H4 (cell line): ENCODE measurements at places on chromosomes 4 and X.

GRCh38 chr4:83342476-83342875, 7.8 kb upstream of the HPSE start:
- DNase-seq = no peak

DNA sequence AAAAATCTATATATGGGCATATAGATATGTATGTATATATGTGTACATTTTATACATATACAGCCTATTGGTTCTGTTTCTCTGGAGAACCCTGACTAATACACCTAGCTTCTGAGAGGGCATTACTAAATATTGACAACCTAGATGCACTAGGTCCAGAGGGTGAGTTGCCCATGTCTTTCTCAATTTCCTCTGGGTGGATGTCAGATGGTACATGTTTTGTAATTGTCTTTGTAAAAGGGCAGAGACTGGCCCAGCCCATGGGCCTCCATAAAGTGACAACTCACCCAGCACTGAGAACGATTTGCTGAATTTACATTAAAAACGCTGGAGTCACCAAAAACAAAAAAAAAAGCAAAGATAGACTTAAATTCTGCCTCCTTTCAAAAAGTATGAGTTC, 198.5 kb upstream of the FAM241A start:
- DNase-seq = no peak

- DNase-seq = no peak
Observed at GRCh38 chr4:93671093-93671492, 157.5 kb upstream of the ATOH1 start.

DNA sequence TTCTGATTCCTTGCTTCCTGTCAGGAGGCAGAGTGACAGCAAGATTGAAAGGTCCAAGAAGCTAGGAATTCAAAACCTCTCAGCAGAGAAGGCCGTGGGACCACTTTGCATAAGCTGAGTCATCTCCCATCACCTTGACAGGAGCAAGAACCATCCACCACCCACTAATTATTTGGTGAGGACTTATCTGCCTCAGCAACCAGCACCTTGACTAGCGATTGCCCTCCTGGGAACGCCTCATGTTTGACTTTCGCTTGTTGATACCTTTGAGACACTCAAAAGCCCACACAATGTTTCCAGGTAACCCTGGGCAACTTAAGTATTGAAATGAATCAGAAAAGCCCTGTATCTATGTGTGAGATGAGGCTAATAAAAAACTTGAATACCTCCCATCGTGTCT, 233.5 kb upstream of the GYPA start:
- DNase-seq = no peak

- peak; percentile 56 for DNase-seq
Observed at GRCh38 chrX:11770320-11770719, 12.3 kb downstream of the MSL3 start.

DNA sequence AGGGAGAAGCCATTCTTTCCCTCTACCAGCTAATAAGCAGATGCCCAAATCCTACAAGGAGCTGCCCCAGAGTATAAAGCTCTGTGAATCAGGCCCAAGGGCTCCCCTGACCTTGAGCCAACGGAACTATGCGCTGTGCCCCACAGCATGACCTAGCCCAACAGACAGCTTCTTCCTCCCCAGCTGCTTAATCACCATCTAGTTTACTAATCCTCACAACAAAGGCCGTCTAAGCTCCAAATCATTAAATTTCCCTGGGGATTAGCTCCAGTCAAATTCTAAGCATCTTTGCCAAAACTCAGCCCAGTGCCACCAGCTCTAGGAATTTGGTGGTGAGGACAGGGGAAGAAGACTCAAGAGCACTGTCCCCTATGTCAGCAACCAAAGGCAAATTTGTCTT, 113.1 kb downstream of the SHROOM4 start:
- DNase-seq = no peak

GRCh38 chr4:99200138-99200537, 18.9 kb downstream of the ADH6 start:
- DNase-seq = no peak

DNA sequence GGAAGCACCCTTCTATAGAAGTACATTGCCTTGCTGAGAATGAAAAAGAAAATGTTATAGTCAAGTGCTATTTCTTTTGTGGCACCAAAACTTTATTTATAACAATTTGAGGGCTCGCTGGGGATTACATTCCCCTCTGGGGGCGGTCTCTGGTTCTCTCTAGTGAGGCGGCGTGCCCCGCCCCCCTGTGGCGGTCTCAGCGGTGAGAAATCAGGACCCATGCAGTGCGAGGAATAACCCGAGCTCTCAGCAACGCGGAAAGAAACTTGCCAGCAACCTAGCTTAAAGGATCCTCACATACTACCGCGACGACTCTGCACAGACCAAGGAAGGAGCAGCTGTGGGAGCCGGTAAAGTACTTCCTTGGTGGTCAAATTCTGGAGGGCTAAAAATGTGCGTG, 83.4 kb upstream of the SHISA3 start:
- DNase-seq = no peak

- DNase-seq = peak; percentile 21
Observed at GRCh38 chrX:155086202-155086840, 15.0 kb downstream of the BRCC3 start.

GRCh38 chr4:161577579-161578301, 586.1 kb downstream of the FSTL5 start:
- DNase-seq = peak; percentile 68

DNA sequence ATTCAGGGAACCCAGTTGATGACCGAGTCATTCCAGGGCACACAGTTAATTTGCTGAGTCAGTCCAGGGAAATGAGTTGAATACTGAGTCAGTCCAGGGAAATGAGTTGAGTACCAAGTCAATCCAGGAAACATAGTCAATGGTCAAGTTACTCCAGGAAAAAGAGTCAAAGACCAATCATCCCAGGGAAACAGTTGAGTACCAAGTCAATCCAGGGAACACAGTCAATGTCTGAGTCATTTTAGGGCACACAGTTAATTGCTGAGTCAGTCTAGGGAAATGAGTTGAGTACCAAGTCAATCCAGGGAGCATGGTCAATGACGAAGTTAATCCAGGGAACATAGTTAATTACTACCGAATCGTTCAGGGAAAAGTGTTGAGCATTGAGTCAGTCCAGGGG, 754.4 kb downstream of the NLGN4X start:
- DNase-seq = peak; percentile 22
